ENCODE measurements at places on chromosomes 6 and 20. TPM values are rescaled to one million over a fixed set of nuclear protein-coding genes. Genes with fewer than 3 reads are reported as not detected.

- DNase-seq = no peak
Measured at GRCh38 chr20:35984382-35984781, 16.0 kb downstream of the CNBD2 start.

DNA sequence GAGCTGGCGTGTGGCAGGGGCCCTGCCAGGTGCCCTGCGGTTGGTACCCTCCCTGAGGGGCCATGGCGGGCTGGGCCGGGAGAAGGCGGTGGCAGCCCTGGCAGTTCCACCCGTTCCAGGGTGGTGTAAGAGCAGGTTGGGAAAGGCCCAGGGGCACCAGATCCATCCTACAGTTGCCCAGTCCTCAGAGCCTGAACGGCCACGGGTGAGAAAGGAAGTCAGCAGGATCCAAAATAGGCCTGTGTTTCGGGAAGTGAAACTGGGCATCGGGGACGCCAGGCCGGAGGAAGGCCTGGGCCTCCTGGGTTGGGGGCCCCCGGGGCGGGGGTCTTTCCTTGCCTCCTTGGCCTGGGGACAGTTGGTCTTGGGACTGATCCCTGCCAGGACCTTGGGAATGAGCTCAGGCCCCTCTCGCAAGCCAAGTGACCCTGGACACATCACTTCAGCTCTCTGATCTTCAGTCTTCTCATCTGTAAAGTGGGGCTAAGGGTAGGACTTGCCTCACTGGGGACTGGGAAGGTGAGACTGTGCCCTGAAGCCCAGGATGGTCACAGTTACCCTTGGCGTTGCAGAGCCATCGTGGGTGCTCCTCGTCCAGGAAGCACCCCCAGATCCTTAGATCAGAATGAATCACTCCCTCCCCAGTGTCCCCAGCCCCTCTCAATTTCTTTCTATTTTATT lies 18.1 kb upstream of the NOL4L start:
- DNase-seq = no peak

DNA sequence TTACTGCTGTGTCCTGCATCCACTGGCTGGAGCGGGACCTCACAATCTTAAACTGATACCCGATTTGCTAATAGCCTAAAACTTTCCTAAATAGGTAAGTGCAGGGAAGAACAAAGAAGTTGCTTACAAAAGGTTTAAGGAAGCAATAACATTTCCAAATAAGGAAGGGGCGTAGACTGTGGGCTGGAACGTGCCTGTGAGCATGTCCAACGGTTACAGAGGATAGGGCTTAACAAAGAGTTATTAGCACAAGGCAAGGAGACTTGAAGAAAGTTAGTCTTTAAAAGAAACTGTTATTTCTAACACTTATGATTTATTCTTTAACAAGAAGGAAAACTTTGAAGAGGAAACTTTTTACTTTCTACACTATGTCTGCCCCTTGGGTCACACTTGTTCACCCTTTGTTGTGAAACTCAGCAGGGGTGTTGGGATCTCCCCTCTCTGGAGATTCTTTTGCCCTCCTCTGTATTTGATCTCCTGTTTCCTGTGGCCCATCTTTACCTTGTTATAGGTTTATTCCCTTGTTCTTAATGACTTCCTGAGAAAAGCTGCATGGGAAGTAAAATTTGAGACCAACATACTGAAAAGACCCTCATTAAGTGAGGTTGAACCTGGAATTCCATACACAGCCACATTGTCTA lies 28.7 kb downstream of the KAT14 start:
- no peak for DNase-seq

Gene RIMS4
- 0.40 TPM for total RNA-seq

Gene C20orf204
- 5.0 TPM for total RNA-seq

Gene PHACTR3
- 10.0 TPM for total RNA-seq

Gene CLPSL2
- not detected for total RNA-seq

All from Calu3 (cell line).